ENCODE measurements at places on chromosomes 16 and 17. TPM values are rescaled to one million over a fixed set of nuclear protein-coding genes. Genes with fewer than 3 reads are reported as not detected.

MFAP4 gene
- not detected for polyA plus RNA-seq

GRCh38 chr17:81249223-81250040 is 10.3 kb downstream of the NDUFAF8 start:
- DNase-seq, result no peak

NPIPB8 gene
- not detected for polyA plus RNA-seq

GRCh38 chr17:36627101-36627500 is 25.7 kb downstream of the MRM1 start:
- DNase-seq, result no peak

GRCh38 chr16:68798398-68798797 is 44.9 kb upstream of the TANGO6 start:
- no peak for DNase-seq

PYY gene
- polyA plus RNA-seq, result not detected

CDRT15L2 gene
- polyA plus RNA-seq, result not detected

- no peak for DNase-seq
These were observed 26.0 kb downstream of the CACNG3 start for GRCh38 chr16:24282141-24282540.

SNAI3 gene
- 22.9 TPM for polyA plus RNA-seq

DNA sequence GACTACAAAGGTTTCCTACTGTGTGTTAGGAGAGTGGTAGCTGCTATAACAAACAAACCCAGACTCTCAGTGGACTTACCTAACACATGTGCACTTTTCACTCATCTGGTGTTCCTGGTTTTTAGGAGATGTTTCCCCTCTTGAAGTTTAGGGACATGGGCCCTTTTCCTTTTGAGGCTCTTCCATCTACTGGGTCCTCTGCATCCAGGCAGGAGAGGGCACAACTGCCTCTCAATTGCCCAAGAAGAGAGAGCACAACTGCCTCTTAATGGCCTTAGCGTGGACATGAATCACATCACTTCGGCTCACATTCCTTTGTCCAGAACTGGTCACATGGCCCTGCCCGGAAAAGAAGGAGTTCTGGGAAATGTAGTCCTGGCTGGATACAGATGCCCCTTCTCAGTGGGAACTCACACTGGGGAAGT is 9.8 kb upstream of the TNRC6C start:
- DNase-seq, result no peak

RNFT1 gene
- polyA plus RNA-seq, result 23.2 TPM

HS3ST3A1 gene
- 1.8 TPM for polyA plus RNA-seq

TEX14 gene
- not detected for polyA plus RNA-seq

DNA sequence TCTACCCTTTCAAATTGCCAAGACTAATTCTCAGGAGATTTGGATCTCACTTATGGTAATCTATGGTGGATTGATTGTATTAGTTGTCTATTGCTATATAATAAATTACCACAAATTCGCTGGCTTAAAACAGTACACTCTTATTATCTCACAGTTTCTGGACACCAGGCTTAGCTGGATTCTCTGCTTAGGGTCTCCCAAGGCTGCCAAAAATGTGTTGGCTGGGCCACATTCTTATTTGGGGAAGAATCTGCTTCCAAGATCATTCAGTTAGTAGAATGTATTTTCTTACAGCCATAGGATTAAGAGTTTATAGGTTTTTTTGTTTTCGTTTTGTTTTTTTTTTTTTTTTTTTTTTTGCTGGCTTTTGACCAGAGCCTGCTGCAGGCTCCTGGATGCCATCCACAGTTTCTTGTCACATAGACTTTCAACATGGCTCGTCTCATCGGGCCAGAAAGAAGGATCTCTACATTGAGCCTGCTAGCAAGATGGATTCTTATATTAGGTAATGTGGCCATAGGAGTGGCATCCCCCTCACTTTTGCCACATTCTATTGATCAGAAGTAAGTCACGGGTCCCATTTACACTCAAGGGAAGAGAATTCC is 415.3 kb downstream of the KIF2B start:
- DNase-seq, result no peak

MILR1 gene
- polyA plus RNA-seq, result not detected

WNK4 gene
- polyA plus RNA-seq, result not detected

DNA sequence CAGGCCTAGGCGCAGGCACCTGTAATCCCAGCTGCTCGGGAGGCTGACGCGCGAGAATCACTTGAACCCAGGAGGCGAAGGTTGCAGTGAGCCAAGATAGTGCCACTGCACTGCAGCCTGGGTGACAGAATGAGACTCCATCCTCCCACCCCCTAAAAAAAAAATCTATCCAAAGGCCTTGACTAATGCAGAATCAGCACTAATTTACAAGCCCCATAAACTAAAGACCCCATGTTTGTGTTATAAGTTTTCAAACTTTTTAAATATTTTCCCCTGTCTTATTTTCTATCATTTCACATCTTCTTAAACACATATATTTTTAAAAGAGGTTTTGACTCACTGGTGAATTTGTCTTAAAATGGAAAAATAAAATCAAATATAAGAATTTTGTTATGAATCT is 713.1 kb downstream of the WWOX start:
- DNase-seq, result no peak

GRCh38 chr16:66932076-66932475 is 2.1 kb downstream of the CIAO2B start:
- no peak for DNase-seq

CA7 gene
- polyA plus RNA-seq, result not detected

GRCh38 chr17:4130715-4131114 is 12.1 kb downstream of the ZZEF1 start:
- DNase-seq, result no peak

CACNA1G gene
- polyA plus RNA-seq, result not detected

DOC2A gene
- polyA plus RNA-seq, result not detected

GRCh38 chr16:49411121-49411970 is 37.7 kb downstream of the C16orf78 start:
- no peak for DNase-seq

LRRC37A gene
- polyA plus RNA-seq, result 1.5 TPM
